Hematopoietic multipotent progenitor cell treated with erythropoietin and hydrocortisone succinate and interleukin-3 and kit ligand, for 4 days (in vitro differentiated cells): ENCODE measurements at places on chromosomes 2 and 18.

DNA sequence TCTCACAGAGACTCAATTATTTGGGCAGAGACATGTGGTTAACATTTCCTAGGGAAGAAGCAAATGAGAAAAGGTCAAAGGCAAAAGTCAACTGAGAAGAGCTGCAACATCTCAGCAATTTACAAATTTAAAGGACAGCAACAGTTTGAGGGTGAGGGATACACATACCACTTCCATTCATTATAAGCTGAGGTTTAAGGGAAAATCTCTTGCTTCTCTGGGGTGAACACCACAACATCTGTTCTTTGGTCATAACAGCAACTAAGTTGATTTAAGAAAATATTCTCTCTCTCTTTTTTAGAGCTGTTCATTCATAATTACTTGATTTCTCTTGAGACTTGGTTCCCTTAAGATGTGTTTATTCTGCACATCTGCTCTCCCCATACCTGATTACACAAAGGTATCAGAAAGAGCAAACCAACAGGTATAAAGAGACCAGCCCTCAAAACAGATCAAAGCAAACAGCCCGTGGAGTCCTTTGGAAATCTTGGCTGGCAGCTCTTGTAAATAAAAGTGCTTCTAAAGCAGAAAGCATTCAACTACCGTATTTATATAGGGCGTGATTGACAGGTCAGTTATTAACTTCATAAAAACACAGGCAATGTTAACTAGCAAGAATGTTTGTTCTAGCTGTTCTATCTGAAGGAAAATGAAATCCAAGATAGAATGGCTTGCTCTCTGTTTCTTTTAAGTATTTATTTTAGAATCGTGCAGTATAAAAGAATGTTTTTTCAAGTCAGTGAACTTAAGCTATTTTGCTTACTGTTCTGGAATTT, 132.8 kb downstream of the THADA start:
- no peak for DNase-seq

GRCh38 chr2:207724113-207724512, 12.7 kb downstream of the CCNYL1 start:
- DNase-seq = no peak

- no peak for DNase-seq
These were observed 23.9 kb downstream of the PRKCE start for GRCh38 chr2:45675263-45675812.

DNA sequence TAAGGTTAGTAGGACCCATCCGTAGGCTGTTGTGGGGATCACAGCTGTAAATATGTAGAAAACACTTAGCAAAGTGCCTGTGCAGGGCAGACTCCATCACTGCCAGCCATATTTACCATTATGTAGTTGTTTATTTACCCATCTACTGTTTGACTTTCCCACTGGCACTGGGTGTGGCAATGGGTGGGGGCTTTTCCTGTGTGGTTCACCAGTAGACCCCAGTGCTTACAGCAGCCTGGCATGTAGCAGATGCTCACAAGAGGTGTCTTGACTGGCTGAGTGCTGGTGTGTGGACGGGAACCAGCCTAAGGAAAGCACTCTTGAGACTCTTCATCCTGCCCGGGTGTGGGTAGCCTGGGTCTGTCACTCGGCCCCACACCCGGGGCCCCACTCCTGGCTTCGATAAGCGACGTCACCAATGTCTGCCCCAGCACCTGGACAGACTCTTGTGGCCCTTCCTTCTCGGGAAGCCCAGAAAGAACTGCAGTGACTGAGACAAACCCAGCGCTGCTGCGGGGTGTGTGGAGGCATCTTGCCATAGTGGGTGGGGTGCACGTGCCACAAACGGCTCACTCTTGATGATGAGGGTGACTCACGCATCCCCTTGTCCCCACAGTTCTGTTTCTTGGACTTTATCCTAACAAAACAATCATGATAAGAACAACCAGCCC, 78.3 kb downstream of the HDAC4 start:
- DNase-seq = peak; percentile 82

DNA sequence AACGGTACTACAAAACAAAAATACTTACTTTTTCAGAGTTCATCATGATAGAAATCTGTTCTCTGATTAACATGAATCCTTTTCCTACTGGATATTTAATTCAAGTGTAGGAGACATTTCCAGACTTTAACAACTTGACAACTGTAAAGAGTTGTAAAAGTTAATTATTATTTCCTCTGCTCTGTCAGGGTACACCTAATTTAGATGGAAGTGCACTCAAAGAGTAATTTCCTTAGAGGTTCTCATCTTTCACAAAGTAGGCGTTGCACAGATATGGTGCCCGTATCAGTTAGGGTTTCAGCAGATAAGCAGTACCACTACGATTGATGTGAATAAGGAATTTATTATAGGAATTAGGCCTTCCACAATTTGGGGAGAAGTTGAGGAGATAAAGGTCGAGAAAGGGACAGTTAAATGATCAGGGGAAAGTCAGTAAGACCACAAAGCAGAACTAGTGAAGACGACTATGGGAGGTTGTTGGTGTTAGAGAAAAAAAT, 16.2 kb upstream of the PDE11A start:
- no peak for DNase-seq
